ENCODE measurements at places on chromosomes 4 and X.

DNA sequence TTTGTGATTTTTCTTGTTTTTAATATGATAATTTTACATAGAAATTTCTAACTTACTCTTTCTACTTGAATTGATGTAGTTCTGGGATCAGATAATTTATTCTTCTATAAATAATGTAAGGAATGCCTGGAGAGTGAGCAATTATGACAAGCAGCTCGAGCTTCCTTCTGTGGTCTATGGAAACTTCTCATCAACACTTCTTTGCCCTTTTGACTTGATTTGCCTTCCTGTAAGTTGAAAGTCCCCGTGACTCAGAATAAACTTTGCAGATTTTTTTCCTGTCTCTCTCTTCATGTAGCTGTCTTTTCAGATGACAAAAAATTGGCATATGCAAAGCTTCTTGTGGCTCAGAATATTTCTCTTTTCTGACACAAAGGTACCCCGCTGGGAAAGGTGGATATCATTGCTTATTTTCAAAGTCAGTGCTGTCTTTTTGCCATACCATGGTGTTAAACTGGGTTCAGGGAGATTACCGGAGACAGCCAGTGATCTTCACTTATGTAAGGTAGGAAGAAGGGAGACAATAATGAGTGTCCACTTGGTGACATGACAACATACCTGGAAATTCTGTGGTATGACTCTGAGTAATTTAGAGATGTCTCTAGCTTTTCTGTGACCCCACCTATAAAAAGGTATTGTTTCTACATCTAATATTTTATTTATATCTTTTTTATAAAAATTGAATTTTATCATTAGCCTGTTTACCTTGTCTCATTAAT, 278.6 kb upstream of the GNPDA2 start:
- no peaks in the 10 kb centered on the region for H3K27me3 ChIP-seq
- no peaks in the 10 kb centered on the region for H3K36me3 ChIP-seq
- H3K4me3 ChIP-seq, result no peak overlapping the region
- DNase-seq, result no peak
- H3K4me1 ChIP-seq, result no peaks in the 10 kb centered on the region
- no peak overlapping the region for H3K27ac ChIP-seq

DNA sequence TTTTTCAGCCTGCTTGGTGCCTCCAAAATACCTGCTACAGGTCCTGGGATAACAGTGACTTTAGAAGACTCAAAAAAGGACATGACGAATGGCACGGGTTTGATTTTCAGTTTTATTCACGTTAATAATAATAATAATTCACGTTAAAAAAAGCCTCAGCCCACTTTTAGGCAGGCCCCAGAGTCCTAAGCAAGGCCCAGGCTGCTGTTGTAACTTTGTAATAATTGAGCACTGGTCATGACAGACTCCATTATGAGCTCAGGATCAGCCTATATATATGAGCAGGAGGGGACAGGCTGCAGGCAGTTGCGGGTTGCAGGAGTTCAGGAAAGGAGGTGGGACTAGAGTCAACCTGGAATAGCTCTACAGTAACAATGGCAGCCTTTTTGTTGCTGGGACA, at the start of gene TMEM31:
TSS of gene TMEM31 (plus strand) at position 301 of the 400 bp plus-strand sequence. CDS start 1,350 bp downstream, outside the sequence.
- no peak for DNase-seq
- no peaks in the 10 kb centered on the region for H3K4me1 ChIP-seq
- no peak within 1 kb of the TSS for H3K27ac ChIP-seq
- no peak within 1 kb of the TSS for H3K4me3 ChIP-seq
- peaks cover 10% of the 10 kb centered on the region for H3K27me3 ChIP-seq

DNA sequence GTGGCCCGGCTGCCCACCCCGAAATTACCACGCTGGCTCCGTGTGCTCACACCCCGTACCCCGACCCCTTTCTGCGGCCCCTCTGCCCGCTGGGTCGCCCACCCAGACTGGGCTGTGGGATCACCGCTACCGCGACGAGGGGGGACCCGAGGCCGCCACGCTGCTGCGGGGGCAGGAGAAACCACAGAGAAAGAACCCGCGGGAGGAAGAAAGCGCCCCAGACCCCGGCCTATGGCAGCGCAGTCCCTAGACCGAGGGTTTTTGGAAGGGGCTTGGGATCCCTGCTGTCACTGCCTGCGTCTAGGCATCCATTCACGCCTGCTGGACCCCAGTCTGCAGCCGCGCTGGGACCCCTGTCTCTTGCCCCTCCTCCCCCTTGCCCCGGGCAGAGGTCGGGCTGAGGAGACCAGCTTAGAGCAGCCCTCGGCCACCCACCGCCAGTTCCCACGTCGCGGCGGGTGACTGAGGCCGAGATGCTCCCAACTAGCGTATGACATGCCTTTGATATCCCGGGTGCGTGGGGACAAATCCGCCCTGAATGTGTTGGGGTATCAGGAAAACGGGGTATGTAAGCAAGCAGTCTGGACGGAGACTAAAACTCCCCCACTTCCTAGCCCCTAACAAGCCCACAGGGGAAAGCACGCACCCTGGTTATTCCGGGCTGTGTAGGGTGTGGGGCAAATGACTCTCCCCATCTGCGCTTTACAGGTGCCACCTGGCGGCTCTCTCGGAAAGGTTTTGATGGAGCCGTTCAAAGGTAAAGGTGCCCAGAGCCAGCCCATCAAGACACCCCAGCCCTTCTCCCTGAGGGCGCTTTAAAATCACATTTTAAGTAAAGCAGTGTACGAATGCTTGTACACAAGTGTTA, 862 bp upstream of the INPP4B start:
- peak overlapping the region; percentile 61 for H3K4me3 ChIP-seq
- no peak for DNase-seq
- H3K4me1 ChIP-seq, result no peaks in the 10 kb centered on the region
- H3K36me3 ChIP-seq, result no peaks in the 10 kb centered on the region
- peak overlapping the region; percentile 25 for H3K27ac ChIP-seq
- peaks cover 10% of the 10 kb centered on the region for H3K27me3 ChIP-seq

- no peak overlapping the region for H3K27ac ChIP-seq
- no peaks in the 10 kb centered on the region for H3K27me3 ChIP-seq
- DNase-seq, result no peak
- no peaks in the 10 kb centered on the region for H3K4me1 ChIP-seq
- no peak overlapping the region for H3K4me3 ChIP-seq
Measured at GRCh38 chrX:50838820-50839600, 25.0 kb upstream of the SHROOM4 start.

- H3K27ac ChIP-seq, result no peak overlapping the region
- H3K4me1 ChIP-seq, result no peaks in the 10 kb centered on the region
- H3K27me3 ChIP-seq, result peaks cover 3% of the 10 kb centered on the region
- no peaks in the 10 kb centered on the region for H3K36me3 ChIP-seq
- DNase-seq, result no peak
- no peak overlapping the region for H3K4me3 ChIP-seq
Measured at GRCh38 chr4:101795704-101796103, 5.2 kb downstream of the BANK1 start.

- no peaks in the 10 kb centered on the region for H3K4me1 ChIP-seq
- H3K27ac ChIP-seq, result no peak overlapping the region
- DNase-seq, result no peak
- no peak overlapping the region for H3K4me3 ChIP-seq
- no peaks in the 10 kb centered on the region for H3K36me3 ChIP-seq
- no peaks in the 10 kb centered on the region for H3K27me3 ChIP-seq
Measured at GRCh38 chr4:149248191-149248764, 567.4 kb downstream of the IQCM start.

- DNase-seq, result no peak
- peaks cover 3% of the 10 kb centered on the region for H3K4me1 ChIP-seq
- H3K27me3 ChIP-seq, result no peaks in the 10 kb centered on the region
- peaks cover 51% of the 10 kb centered on the region for H3K36me3 ChIP-seq
- H3K27ac ChIP-seq, result no peak overlapping the region
- no peak overlapping the region for H3K4me3 ChIP-seq
Measured at GRCh38 chr4:1825326-1825725, 30.6 kb downstream of the LETM1 start.

DNA sequence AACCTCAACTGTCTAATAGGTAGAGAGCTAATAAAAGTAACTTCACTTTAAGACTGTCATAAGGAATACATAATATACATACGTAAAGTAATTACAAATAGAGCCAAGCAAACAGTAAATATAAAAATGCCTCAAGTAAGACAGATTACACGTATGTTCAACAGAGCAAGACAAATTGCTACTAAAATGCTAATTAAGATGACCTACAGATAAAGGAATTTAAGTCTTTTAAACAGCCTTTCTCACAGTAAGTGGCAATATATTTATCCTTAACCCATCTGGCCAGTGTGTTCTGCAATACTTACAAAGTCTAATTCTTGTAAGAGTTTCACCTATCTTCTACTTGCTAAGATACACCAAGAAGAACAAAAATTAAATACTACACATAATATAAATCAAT, 12.7 kb downstream of the G3BP2 start:
- no peak for DNase-seq
- H3K27me3 ChIP-seq, result no peaks in the 10 kb centered on the region
- no peaks in the 10 kb centered on the region for H3K4me1 ChIP-seq
- H3K36me3 ChIP-seq, result peaks cover 14% of the 10 kb centered on the region
- H3K4me3 ChIP-seq, result no peak overlapping the region

DNA sequence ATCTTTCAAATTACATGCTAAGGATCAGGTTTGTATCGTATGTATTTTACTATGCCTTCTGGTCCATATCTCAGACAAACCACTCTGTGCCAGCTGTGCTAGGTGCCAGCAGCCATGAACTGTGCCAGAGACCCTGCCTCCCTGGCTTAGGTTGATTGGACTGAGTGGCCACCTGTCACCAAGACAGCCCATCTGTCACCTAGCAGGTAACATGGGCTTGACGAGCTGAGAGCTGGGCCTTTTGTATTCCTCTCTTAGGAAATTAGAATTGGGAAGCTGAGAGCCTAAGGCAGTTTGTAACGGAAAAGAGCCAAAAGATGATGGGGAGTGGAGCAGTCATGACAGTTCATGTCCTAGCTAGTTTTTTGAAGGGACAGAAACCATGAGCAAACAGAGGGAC, 42.5 kb downstream of the TMEM164 start:
- H3K4me1 ChIP-seq, result no peaks in the 10 kb centered on the region
- no peak overlapping the region for H3K27ac ChIP-seq
- DNase-seq, result no peak
- no peaks in the 10 kb centered on the region for H3K36me3 ChIP-seq

DNA sequence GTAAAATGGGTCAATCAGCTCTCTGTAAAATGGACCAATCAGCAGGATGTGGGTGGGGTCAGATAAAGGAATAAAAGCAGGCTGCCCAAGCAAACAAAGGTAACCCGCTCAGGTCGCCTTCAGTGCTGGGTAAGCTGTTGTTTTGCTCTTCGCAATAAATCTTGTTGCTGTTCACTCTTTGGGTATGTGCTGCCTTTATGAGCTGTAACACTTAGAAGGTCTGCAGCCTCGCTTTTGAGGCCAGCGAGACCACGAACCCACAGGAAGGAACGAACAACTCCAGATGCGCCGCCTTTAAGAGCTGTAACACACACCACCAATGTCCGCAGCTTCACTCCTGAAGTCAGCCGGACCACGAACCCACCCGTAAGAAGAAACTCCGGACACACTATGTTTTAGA, 11.5 kb upstream of the CAMK2D start:
- no peaks in the 10 kb centered on the region for H3K27me3 ChIP-seq
- DNase-seq, result no peak
- no peak overlapping the region for H3K27ac ChIP-seq
- H3K36me3 ChIP-seq, result no peaks in the 10 kb centered on the region

DNA sequence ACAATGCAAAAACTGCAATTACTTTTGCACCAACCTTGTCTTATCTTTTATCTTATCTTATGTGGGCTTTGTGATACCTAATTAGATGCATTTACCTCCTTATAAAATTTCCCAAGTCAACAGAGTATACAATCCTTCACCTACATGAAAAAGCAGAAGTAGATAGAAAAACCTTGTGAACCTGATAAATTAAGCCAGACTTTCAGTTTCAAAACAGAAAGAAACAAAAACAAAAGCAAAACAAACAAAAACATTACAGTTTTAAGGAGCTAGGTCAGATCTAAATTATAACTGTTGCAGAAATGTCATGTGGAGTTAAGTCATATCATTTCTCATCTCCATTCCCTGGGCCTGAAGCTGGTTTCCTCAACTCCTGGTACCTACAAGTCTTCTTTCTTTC, 24.9 kb upstream of the CXXC4 start:
- H3K36me3 ChIP-seq, result no peaks in the 10 kb centered on the region
- H3K4me1 ChIP-seq, result no peaks in the 10 kb centered on the region
- H3K27me3 ChIP-seq, result no peaks in the 10 kb centered on the region
- no peak overlapping the region for H3K4me3 ChIP-seq
- DNase-seq, result no peak
- H3K27ac ChIP-seq, result no peak overlapping the region

- H3K27me3 ChIP-seq, result no peaks in the 10 kb centered on the region
- H3K4me3 ChIP-seq, result no peak overlapping the region
- no peaks in the 10 kb centered on the region for H3K36me3 ChIP-seq
- H3K27ac ChIP-seq, result no peak overlapping the region
Measured at GRCh38 chr4:125781651-125782050, 466.9 kb downstream of the FAT4 start.

DNA sequence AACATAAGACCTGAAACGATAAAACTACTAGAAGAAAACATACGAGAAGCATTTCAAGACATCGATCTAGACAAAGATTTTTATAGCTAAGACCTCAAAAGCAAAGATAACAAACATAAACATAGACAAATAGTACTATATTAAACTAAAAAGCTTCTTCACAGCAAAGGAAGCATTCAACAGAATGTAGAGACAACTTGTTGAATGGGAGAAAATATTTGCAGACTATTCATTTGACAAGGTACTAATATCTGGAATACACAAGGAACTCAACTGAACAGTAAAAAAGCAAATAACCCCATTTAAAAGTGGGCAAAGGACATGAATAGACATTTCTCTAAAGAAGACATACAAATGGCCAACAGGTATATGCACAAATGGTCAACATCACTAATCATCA, 49.8 kb downstream of the MANBA start:
- H3K27me3 ChIP-seq, result no peaks in the 10 kb centered on the region
- no peaks in the 10 kb centered on the region for H3K36me3 ChIP-seq
- no peak overlapping the region for H3K27ac ChIP-seq
- peaks cover 6% of the 10 kb centered on the region for H3K4me1 ChIP-seq
- DNase-seq, result no peak

DNA sequence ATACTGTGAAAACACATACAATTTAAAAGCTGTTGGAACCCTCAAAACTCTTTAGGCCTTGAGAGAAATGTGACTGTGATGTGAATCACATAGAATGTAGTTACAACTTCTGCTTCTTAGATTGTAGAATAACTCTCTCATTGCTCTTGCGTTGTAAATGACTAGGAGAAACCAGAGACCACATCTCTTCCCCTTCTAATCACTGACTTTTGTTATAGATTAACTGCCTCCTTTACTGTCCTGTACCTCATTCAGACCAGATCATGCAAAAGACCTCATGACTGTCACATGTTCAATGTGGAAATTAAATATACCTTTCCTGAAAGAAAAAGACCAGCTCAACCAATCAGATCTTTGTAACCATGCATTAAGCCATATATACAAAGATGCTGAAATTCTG, 43.2 kb upstream of the NEIL3 start:
- H3K27me3 ChIP-seq, result no peaks in the 10 kb centered on the region
- H3K4me3 ChIP-seq, result no peak overlapping the region
- no peak for DNase-seq
- H3K27ac ChIP-seq, result no peak overlapping the region
- no peaks in the 10 kb centered on the region for H3K36me3 ChIP-seq

DNA sequence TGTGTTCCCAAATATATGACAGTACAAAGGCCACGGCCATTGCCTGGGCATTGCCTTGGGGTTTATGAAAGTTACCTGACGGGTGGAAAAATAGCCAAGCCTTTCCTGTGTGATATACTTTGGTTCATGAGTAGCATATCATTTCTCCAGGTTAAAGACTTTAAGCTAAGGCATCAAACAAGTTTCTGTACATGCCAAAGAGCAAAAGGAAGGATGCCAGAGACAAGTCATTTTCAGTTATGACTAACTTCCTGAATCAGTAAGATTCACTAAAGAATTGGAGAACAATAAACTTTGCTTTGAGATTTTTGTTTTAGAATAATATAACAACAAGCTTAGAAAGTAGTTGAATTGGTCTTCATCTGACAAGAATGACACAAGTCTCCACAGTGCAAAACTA, 9.7 kb upstream of the GUF1 start:
- H3K27me3 ChIP-seq, result no peaks in the 10 kb centered on the region
- no peaks in the 10 kb centered on the region for H3K4me1 ChIP-seq
